ENCODE measurements at places on chromosomes 1 and 21. TPM values are rescaled to one million over a fixed set of nuclear protein-coding genes. Genes with fewer than 3 reads are reported as not detected.

CYP4A22 gene
- 0.27 TPM for total RNA-seq

CRYBG2 gene
- 2.7 TPM for total RNA-seq

DNA sequence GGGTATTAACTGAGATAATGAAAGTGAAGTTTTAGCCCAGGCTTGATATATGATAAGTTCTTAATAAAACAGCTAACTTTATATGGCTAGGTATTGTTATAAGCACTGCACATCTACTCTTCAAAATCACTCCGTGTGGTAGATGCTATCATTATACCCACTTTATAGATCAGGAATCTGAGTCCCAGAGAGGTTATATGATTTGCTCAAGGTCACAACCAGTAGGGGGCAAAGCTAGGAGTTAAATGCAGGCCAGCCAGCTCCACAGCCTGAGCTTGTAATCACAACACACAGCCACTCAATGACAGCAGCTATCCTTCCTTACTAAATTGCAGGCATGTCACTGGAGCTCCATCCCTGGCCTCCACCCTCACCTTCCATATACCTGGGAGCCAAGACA lies 115.8 kb downstream of the CAPN8 start:
- no peak for ATAC-seq

GRCh38 chr21:38120984-38121855 lies 135.6 kb upstream of the KCNJ15 start:
- ATAC-seq = no peak

DNA sequence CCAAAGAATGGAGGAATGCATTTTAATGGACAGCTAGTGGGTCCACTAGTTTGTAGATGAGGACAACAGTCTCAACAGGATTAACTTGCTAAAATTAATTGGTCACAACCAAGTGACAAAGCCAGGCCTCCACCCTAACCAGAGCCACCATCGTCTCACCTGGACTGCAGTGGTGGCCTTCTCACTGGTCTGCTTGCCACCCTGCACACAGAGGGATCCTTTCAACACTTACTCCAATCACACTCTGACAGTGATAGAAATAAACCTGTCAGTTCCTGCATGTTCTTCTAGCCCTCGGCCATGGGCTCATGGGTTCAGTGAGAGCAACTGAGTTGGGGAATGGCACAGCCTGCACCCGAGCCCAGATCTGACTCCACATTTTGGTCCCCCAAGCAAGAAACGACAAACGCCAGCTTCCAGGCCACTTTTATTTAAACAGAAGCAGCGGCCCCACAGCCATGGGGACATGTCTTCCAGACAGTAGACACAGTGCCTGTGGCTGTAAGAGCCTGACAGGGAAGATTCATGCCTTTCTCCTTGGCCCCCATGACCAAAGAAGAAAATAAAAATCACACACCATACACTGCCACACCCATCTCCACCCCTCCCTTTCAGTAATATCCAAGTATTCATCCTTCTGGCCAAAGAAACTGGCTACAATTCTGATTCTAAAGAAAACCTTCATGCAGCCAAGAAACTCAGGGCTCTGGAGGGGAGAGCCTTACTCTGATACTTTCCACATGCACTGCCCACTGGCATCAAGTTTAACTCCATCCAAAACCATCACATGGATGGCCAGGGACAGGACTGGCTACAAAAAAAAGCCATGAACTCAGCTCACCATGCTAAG lies 37.6 kb downstream of the DHCR24 start:
- ATAC-seq = no peak

GRCh38 chr1:156914440-156914856 lies 6.0 kb upstream of the LRRC71 start:
- no peak for ATAC-seq

GRCh38 chr1:59475737-59476136 lies 178.8 kb downstream of the FGGY start:
- no peak for ATAC-seq

DNA sequence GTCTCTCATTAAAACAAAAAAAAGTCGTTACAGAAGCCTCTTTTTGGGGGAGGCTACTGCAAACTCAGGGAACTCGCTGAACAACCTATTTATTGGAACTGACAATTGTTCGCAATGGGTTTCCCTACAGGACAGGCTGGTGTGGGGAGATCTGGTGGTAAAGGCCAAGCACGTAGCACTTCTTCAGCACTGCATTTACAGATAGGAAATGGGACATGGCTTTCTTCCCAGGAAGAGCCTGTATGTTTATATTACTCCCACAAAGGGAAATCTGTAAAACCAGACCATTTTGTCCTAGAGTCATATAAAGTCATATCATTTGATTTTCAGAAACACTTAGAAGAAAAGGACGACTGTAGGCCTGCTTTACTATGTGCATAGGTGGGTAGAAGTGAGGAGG lies 38.8 kb upstream of the TBX15 start:
- no peak for ATAC-seq

DNA sequence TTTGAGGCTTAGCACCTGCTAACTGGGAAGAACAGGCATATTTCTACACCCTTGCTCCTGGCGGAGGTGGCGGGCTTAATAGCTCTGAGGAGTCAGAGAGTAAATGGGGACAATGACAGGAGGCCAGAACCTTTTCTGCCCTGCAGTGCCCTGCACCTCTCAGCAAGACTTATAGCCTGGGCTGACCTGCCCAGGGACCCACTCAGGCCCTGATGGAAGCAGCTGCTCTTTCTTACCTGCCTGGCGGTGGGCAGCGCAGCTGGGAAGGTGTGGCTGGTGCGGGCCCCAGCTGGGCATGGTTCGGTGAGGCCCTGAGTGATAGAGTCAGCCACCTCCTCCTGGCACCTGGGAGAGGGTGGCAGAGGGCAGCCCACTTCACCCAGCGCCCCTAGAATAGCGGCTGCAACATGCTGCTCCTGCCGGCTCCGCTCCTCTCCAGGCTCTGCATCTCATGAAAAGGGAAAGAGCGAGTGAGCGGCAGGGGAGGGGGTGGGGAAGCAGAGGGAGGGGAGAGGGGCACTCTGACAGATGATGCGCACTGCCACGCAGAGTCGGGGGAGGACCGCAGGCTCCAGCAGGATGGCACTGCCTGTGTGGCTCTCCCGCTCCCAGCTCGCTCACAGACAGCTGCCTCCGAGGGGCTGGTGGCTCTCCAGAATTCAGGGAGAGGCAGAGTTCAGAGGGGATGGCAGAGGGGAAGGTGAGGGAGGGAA lies at the start of gene RGS8:
RGS8 (minus strand) TSS at position 472 of the 713 bp plus-strand sequence. CDS start 14,938 bp downstream, outside the sequence.
- ATAC-seq = no peak

- no peak for ATAC-seq
Measured at GRCh38 chr1:54004481-54005049, 13.4 kb downstream of the LDLRAD1 start.

GRCh38 chr1:183548116-183548515 lies 42.1 kb downstream of the NCF2 start:
- ATAC-seq = no peak

- no peak for ATAC-seq
Measured at GRCh38 chr21:45280178-45280821, 7.4 kb downstream of the POFUT2 start.

GRCh38 chr21:30986965-30987364 lies 51.3 kb downstream of the KRTAP19-8 start:
- ATAC-seq = peak; percentile 43

DNA sequence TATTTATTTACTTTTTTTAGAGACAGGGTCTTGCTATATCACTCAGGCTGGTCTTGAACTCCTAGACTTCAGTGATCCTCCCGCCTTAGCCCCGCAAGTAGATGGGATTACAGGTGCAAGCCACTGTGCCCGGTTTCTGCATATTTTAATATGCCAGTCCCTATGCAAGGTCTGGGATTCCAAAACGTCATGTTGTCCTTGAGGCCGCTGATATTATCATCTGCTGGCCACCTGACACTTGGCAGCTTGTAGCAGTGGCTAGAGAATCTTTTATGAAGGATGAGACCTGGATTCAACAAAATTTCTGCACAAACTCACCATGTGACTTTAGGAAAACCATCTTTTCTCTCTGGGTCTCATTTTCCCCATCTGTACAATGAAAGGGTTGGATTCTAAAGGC lies 32.9 kb upstream of the OSBPL9 start:
- ATAC-seq = no peak

All from gastroesophageal sphincter (tissue), 4 donors.